ENCODE measurements at places on chromosomes 5 and 9.

DNA sequence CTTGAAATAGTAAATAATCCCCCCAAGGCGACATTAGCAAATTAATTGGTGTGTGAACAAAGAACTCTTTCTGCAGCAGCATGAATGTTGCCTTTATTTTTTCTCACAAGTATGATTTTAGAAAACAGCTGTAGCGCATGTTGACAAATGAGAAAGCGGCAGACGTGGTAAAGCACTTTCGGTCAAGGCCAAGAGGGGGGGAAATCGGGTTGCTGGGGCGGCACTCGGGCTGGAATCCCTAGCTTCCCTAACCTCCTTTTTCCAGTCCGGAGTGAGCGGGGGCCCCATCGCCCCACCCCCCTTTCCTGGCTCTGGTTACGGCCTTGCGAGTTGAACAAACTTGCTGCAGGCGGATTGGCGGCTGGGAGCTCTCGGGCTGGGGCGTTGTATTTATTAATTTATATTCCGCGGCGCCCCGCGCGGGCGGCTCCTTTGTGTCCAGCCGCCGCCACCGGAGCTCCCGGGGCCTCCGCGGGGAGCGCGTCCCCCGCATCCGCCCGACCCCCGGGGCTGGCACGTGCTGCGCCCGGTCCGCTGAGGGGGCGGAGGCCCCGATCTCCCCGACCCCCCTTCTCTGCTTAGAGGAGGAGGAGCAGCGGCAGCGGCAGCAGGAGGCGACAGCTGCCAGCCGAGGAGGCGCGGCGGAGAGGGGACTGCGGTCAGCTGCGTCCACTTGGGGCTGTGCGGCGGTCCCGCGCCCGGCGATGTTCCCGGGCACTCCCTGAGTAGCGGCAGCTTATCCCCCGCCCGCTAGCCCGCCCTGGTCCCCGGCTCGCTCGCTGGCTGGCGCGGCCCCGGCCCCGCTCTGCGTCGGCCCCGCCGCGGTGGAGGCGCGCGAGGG, at the start of gene RHOBTB3:
RHOBTB3 (plus strand) TSS at position 607 of the 841 bp plus-strand sequence. CDS start 347 bp downstream, outside the sequence.
- DNase-seq, result peak; percentile 80

DNA sequence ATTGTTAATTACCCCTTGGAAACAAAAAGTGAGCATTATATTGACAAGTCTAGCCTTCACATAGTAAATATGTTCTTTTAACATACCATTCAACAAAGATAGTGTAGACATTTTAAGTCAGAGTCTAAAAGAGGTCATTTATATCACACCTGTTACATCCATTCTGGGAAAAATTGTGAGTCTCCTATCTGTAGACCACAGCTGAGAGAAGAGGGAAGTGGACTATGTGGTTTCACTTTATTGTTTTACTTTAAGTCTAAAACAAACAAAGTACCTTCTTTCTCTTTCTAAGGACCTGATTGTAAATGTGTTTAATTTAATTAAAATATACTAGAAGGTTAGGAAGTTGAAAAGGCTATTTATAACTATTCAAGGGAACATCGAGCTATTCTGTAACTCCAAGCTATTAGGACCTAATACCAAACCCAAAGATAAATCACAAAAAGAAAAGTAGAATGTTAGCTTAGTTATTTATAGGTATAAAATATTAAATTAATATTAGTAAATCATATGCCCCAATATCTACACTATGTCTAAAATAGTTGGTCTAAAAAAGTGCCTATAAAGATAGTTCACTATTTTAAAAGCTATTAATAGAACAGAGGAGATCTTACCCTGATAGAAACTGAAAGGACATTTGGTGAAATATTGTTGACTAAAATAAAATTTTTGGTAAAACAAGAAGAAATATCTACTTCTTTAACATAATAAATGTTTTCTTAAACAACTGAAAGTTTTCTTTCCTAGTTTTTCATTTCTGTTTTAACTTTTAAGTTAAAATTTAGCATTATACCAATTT, 134.9 kb downstream of the TMEM167A start:
- no peak for DNase-seq

DNA sequence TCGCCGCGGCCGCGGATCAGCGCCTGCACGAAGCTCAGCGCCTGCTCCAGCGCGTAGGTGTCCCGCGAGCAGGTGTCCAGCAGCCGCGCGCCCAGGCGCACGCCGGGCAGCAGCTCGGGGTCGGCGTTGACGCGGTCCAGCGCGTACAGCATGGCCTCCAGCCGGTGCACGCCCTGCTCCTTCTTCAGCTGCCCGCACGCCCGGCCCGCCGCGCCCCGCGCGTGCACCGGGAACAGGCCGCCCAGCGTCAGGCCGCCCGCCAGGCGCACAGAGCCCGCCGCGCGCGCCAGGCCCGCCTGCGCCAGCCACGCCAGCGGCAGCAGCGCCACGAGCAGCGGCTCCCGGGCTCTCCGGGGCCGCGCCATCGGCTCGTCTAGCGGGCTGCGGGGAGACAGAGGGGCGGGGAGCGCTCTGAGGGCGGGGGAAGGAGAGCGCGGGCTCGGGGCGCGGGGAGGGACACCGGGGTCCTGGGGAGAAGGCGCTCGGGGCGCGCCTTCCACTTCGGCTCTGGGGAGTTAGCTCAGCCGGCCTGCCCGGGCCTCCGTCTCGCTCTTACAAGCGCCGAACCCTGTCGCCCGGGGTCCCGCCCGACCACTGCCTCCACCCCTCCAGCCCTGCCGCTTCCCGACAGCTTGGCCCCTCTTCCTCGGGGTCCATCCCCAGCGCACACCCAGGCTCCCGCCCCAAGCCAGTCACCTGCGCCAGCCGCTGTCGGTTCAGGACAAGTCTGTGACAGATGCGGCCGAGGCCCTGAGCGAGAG, at the start of gene GRM6:
GRM6 (minus strand) TSS at position 741 of the 761 bp plus-strand sequence; CDS start at position 365, 376 bp downstream.
- DNase-seq, result no peak

DNA sequence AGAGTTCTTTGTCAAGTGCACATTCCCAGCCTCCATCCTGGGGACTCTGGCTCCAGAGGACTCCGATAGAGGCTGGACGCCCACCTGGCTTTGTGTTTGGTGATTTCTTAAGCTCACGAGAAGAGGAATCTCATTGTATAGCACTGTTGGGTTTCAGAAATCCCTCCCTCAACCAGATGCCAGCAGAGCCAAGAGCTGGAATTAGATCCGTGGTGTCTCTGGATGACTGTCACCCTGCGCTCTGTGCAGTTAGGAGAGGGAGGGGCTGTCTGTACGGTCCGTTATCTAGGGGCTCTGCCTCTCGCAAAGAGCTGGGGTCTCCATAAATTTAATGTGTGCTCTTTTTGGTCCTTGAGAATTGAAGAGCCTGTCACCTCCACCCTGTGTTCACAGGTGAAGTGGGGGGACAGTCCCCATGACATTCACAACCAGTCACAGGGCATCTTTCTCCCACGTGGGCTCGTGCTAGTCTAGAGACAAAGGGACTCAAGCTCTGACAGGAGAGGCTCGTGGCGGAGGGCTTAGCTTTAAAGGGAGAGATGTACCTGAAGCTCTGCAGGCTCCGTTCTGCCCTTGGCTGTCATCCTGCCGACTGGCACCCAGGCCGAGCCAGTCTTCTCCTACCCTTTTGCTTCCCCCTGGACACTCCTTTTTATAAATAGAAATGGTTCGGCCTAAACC, 41.4 kb downstream of the FAM78A start:
- no peak for DNase-seq

GRCh38 chr5:43192558-43193180, 644 bp downstream of the NIM1K start:
- DNase-seq, result no peak

GRCh38 chr5:116992681-116993080, 418.1 kb upstream of the SEMA6A start:
- DNase-seq, result no peak

DNA sequence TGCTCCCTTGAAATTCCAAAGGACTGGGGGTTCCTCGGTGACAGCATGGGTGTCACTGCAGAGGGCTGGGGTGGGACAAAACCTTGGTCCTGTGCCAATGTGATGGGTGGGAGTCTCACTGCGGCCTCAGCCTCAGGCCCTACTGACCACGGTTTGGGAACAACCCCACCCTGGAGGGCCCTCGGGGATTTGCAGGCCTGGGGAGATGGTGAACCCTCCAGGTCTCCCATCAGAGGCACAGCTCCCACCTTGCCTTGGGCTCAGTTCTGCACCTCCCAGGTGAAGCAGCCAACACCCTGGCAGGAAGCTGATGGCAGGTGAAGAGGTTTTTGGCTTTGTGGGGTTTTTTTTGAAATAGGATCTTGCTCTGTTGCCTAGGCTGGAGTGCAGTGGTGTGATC, 286.8 kb downstream of the PBX3 start:
- no peak for DNase-seq

- no peak for DNase-seq
Measured at GRCh38 chr9:23746317-23746716, 79.7 kb downstream of the ELAVL2 start.

DNA sequence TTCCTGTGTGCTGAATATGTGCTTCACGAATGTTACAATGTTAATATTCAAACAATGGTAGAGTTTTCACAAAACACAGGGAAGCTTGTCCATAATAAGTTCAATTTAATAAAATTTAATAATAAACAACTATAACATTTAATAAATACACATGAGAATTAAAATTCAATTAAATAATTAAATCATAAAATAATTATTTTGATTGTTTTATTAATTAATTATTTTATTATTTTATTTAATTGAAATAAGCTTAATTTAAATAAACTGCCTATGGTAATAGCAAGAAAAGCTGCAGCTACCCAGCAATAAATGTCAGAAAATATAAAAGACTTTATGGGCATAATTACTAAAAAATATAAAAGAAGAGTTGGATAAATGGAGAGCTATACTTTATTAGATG, 149.0 kb upstream of the NFIB start:
- DNase-seq, result no peak

GRCh38 chr9:137765536-137765935, 112.0 kb upstream of the CACNA1B start:
- DNase-seq, result no peak

DNA sequence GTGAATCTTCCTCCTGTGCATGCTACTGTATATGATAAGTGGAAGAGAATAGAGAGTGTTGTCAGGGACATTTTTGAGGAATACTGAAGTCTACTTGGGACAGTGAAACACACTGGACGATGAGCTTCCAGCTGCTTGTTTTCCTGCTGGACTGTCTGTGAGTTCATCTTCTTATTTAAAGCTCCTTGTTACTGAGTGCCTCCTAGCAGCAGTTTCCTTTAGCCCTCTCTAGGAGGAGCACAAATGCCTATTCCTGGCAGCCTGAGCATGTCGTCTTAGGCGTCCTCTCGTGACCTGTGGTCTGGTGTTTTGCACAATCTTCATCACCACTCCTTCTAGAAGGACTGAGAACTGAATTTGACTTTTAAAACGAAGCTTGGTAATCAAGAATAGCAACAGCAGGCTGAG, 43.8 kb downstream of the ANKRD33B start:
- no peak for DNase-seq

- DNase-seq, result no peak
Measured at GRCh38 chr5:173699966-173700365, 83.5 kb upstream of the BOD1 start.

GRCh38 chr5:74028976-74029375, 403.0 kb downstream of the ARHGEF28 start:
- DNase-seq, result no peak

GRCh38 chr5:1515311-1515920, 8.3 kb downstream of the LPCAT1 start:
- DNase-seq, result no peak

DNA sequence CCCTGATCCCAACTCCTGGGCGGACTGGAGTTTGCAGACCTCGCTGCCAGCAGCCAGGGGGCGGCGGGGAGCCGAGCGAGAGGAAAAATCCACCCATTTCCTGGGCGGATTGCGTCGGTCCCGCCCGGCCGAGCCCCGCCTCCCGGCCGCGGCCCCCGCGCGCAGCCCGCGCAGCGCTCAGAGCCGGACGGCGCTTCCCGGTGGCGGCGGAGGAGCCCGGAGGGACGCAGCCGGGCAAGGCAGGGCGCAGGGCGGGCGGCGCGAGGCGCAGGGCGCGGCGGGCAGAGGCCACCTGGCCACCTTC, at the start of gene OLFM1:
OLFM1 (plus strand) TSS at position 180 of the 304 bp plus-strand sequence. CDS start 322 bp downstream, outside the sequence.
- DNase-seq, result peak; percentile 0

- DNase-seq, result no peak
Measured at GRCh38 chr9:78062710-78063109, 31.1 kb upstream of the GNAQ start.

DNA sequence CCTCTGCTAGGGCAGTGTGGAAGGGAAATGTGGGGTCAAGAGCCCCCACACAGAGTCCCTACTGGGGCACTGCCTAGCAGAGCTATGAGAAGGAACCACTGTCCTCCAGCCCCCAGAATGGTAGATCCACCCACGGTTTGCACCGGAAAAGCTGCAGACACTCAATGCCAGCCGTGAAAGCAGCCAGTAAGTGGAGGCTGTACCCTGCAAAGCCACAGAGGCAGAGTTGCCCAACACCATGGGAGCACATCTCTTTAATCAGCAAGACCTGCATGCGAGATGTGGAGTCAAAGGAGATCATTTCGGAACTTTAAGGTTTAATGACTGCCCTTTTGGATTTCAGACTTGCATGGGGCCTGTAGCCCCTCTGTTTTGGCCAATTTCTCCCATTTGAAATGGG, 52.2 kb downstream of the GKAP1 start:
- no peak for DNase-seq

- no peak for DNase-seq
Measured at GRCh38 chr9:19976226-19976625, 187.4 kb upstream of the SLC24A2 start.

GRCh38 chr5:155605920-155606319, 592.4 kb downstream of the KIF4B start:
- DNase-seq, result no peak

- DNase-seq, result no peak
Measured at GRCh38 chr9:136275655-136276429, 28.1 kb downstream of the CCDC187 start.

GRCh38 chr9:132487351-132487791, 77.4 kb downstream of the CFAP77 start:
- no peak for DNase-seq

- no peak for DNase-seq
Measured at GRCh38 chr5:38677636-38678035, 121.2 kb upstream of the LIFR start.

GRCh38 chr9:133864011-133864410, 125.9 kb upstream of the SARDH start:
- no peak for DNase-seq

DNA sequence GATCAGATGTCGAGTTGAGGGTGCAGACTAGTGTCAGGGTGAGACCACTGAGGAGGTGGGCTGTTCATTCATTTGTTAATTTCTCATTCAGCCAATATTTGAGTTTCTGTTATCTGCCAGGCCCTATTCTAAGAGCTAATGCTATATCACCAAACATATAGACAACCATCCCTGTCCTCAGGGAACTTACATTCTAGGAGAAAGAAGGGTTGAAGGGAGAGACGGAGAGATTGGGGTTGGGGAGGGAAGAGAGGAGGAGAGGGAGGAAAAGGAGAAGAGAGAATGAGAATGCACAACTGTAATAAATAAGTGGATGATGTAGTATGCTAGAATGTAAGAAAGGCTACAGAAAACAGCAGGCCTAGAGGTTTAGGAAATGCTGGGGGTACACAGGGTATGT, 129.9 kb upstream of the PITX1 start:
- DNase-seq, result no peak

Data from fibroblast of skin of left biceps (primary cell).